AG20443 (cell line): ENCODE measurements at places on chromosomes 7 and 10.

DNA sequence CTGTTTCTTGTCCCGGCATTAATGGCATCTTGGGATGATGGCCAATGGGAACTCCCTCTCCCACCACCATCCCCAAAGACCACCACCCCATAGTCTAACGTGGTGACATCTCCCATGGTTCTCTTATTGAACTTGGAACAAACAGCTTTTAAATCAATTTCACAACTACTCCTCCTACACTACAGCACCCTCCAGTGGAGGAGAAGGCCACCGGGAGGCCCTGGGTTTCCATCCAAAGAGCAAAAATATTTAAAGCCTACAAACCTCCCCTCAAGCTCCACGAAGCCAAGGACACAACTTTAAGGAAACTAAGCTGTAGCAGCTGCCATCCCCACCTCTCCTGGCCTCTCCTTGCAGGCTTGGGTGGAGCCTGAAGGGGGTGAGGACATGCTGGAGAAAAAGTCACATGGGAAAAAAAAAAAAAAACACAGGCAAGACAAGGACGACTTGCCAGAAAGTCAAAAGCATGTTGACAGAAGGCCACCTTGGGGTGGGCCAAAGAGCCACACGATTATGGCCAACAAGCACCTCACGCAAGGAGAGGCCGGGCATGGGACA lies 94.0 kb upstream of the LANCL2 start:
- peak; percentile 68 for DNase-seq

GRCh38 chr10:122259075-122259466 lies 12.0 kb upstream of the BTBD16 start:
- DNase-seq: no peak

DNA sequence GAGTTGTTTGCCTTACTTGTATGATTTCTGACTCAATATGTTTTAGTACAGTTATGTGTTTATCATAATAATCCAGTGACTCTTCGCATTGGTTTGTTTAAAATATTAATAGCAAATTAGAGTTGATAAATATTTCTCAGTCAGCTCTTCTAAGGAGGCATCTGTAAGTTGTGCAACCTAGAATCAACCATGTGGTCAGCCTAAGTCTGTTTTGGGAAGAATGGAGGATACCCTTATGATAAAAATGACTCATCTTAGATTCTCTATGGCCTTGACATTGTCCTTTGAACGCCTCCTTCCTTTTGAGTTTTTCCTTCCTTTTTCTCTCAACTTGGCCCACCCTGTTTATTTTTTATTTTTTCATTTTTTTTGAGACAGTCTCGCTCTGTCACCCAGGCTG lies 18.8 kb downstream of the DNAJC9 start:
- no peak for DNase-seq

GRCh38 chr7:55970561-55970960 lies 6.2 kb downstream of the NIPSNAP2 start:
- no peak for DNase-seq

GRCh38 chr7:27364344-27364758 lies 121.7 kb downstream of the EVX1 start:
- DNase-seq: peak; percentile 76

DNA sequence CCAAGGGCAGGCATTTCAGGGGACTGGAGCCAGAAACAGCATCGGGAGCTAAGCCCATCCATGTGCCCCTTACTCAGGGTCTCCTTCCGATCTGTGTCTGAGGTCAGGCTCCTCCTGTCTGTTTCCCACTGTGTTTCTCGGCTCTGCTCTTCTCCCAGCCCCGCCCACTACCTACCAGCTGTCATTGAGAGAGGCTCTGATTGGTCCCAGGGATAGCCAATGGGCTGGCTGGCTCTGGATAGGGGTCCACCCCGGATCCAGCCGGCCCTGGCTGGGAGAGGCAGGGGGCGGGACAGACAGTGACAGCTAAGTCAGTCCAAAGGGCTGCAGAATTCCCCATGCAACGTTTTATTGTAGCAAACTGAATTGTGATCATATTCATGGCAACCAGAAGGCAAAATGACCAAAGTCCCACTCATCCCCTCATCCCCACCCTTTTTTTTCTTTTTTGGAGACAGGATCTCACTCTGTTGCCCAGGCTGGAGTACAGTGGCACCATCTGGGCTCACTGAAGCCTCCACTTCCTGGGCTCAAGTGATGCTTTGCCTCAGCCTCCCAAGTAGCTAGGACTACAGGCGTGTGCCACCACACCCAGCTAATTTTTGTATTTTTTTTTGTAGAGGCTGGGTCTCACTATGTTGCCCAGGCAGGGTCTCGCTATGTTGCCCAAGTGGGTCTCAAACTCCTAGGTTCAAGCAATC lies 76.3 kb downstream of the CLIP2 start:
- DNase-seq: peak; percentile 89

DNA sequence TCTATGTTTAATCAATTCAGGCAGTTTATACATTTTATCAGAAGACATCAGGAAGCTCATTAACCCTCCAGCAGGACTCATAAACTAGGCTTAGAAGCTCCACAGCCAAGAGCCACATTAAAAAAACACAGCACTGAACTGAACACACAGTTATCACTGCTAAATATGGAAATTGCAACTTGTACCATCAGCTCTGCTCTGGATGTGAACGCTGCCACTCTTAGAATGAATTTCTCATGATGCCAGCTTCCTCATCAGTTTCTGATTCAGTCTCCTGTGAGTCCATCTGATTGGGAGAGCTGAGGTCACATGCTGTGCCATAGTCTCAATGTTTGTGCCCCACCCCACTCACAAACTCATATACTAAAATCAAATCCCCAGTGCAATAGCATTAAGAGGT lies 17.1 kb upstream of the ING3 start:
- no peak for DNase-seq
